ENCODE measurements at places on chromosomes 3 and 15.

GRCh38 chr3:72134989-72135451, 350.1 kb upstream of the PROK2 start:
- no peak for DNase-seq

GRCh38 chr15:41258750-41259471, 27.8 kb downstream of the CHP1 start:
- no peak for DNase-seq

- DNase-seq, result no peak
Measured at GRCh38 chr15:23686466-23687142, 501 bp downstream of the NDN start.

DNA sequence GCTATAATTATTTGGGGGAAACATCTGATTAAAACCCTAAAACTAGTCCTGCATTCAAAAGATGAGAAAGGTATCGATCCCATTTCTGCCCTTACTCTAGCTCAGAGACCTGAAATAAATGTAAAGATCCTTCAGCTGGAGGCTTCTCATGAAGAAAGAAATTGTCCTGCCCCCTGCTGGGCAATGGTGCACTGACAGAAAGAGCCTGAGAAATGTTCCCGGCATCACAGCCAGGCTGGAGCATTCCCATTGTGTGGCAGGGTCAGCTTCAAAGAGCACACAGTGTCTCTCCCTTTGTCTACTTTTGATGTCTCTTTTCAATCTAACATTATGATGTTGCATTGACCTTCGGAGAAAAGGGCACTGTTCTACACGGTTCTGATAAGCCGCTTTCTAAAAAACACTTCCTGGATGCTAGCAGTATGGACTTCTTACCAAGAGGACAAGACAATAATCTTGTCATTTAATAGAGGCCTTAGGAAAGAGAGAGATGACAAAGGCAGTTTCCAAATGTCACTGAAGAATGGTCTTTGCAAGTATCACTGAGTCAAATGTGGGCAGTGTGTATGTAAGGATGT, 287.5 kb downstream of the MAGI1 start:
- peak; percentile 14 for DNase-seq

DNA sequence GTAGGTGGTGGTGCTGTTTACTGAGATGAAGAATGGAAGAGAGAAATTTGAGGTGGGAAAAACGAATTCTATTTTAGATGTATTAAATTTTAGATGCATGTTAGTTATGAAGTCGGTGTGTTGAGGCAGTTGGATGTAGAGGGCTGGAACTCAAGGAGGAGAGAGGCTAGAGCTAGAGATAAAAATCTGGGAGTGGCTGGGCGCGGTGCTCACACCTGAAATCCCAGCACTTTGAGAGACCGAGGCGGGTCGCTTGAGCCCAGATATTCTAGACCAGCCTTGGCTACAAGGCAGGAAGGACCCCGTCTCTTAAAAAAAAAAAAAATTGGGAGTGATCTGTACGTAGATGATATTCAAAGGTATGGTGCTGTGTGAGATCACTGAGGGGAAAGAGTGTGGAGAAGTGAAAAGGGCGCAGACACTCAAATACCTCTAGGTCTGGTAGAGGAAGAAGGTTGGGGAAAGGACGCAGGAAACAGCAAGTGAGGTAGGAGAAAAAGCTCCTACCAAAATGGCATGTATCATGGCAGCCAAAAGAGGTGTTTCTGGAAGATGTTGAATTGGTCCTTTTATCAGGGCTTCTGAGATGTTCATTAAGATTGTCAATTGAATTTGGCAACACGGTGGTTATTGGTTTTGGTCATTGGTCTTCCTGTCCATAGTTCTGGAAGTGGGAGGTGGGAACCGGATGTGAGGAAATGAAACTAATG, 1.8 kb downstream of the YEATS2 start:
- no peak for DNase-seq

DNA sequence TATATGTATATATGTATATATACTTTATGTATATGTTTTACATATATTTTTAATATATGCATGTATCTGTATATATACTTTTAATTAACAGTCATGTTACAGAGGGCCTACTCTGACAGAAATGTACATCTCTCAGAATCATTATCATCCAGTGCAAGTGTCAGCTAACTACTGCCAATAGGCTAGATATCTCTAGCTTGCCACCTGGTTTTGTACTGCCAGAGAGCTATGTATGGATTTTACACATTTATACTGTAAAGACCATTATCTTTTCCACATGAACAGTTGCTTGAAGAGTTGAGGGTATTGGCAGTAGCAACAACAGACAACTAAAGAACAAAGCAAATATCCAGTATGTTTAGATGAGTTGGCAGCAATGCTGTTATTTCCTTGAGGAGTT, 99.7 kb upstream of the VGLL3 start:
- DNase-seq, result no peak

GRCh38 chr3:181716966-181717365, 5.2 kb downstream of the SOX2 start:
- DNase-seq, result no peak

DNA sequence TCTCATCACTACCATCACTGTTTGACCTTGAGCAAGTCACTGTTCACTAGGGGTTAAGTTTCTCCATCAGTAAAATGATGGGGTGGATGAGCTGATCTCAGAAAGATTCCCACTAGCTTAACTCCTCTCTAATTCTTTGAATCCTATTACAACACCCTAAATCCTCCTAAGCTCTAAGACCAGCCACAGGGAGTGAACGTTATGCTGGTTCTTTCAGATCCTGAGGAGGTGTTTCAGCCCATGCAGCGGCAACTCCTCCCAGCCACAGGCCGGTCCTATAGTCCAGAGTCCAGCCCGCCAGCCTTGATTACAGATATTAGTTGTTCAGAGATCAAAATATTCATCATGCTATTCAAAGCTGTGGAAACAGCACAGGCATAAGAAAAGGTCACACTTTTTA, 15.1 kb downstream of the MB21D2 start:
- no peak for DNase-seq

DNA sequence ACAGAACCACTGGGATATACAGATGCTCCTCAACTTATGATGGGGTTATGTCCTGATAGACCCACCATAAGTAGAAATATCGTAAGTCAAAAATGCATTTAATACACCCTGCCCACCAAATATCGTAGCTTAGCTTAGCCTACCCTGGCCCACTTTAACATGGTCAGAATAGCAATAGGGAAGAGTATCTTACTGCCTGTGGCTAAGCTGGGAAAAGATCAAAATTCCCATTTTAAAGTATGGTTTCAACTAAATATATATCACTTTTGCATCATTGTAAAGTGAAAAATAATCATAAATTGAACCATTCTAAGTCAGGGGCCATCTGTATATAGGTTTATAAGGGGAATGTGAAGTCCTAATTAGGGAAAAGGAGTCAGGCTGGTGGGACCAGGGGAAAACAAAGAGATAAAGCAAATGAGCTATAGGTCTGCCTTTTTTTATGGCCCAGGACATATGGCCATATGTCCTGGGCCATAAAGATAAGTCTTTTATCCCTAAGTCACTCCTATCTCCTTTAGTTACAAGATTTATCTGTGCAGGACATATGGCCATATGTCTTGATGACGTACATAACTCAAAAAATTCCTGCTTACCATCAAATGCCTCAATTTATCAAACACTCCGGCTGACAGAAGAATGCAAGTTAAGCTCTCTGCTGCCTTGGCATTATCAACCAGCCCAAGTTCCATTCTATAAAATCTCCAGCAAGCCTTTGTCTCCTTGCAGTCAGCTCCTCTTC, 11.2 kb downstream of the RTP3 start:
- DNase-seq, result no peak

GRCh38 chr15:64536244-64536836, 76.0 kb downstream of the ZNF609 start:
- no peak for DNase-seq

GRCh38 chr3:109184726-109185125, 48.2 kb downstream of the C3orf85 start:
- no peak for DNase-seq

GRCh38 chr15:85890620-85890980, 95.9 kb upstream of the KLHL25 start:
- DNase-seq, result no peak

DNA sequence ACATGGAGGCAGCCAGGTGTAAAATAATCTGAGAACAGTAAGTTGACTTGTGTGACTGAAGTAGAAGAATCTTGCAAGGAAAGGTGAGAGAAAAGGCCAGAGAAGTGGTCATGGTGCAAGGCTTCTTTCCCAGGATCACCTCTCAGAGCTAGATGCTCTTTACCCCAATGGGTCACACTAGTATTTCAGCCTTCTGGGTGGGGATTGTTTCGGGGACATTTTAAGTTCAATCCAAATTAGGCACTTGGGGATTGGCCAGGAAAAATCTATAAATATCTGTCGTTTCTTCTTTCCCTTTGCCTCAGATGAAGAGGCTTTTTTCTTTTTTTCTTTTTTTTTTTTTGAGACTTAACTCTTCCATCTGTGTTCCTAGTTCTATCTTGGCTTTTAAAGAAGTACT, 188.0 kb downstream of the KLHL25 start:
- DNase-seq, result no peak

GRCh38 chr15:68646156-68646555, 67.4 kb downstream of the CORO2B start:
- no peak for DNase-seq

- no peak for DNase-seq
Measured at GRCh38 chr3:147305533-147306250, 100.7 kb downstream of the ZIC4 start.

DNA sequence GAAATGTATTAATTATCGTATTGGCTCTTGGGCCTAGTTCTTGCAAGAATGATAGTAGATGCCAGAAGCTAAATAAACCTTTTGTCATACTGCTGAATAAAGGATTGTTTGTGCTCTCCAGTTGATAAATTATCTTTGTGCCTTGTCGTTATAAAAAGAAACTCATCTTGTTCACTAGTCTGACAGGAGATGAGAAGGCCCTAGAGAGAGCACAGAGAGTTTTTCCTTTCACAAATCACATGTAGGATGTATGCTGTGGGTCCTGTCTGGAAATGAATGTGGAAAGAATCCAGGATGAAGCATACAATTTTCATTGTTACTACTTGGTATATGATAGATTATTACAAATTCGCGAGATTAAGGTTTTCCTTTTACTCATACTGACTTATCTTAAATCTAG, 113.0 kb downstream of the NLGN1 start:
- DNase-seq, result no peak

- no peak for DNase-seq
Measured at GRCh38 chr3:143720381-143720780, 127.9 kb downstream of the SLC9A9 start.

GRCh38 chr15:75325922-75326321, 9.9 kb upstream of the COMMD4 start:
- no peak for DNase-seq

DNA sequence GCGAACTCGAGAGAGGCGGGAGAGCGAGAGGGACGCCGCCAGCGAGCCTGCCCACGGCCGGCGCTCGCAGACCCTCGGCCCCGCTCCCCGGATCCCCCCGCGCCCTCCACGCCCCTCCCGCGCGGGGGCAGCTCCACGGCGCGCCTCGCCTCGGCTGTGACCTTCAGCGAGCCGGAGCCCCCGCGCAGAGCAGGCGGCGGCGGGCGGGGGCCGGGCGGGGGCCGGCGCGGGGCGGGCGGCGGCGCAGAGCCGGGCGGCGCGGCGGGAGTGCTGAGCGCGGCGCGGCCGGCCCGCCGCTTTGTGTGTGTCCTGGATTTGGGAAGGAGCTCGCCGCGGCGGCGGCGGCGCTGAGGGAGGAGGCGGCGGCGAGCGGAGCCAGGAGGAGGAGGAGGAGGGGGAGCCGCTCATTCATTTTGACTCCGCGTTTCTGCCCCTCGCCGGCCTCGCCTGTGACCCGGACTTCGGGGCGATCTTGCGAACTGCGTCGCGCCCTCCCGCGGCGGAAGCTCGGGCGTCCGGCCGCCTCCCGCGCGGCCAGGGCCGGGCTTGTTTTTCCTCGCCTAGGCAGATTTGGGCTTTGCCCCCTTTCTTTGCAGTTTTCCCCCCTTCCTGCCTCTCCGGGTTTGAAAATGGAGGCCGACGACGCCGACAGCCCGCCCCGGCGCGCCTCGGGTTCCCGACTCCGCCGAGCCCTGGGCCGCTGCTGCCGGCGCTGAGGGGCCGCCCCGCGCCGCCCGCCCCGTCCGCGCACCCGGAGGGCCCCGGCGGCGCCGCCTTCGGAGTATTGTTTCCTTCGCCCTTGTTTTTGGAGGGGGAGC, 524 bp downstream of the IGF1R start:
- peak; percentile 39 for DNase-seq

DNA sequence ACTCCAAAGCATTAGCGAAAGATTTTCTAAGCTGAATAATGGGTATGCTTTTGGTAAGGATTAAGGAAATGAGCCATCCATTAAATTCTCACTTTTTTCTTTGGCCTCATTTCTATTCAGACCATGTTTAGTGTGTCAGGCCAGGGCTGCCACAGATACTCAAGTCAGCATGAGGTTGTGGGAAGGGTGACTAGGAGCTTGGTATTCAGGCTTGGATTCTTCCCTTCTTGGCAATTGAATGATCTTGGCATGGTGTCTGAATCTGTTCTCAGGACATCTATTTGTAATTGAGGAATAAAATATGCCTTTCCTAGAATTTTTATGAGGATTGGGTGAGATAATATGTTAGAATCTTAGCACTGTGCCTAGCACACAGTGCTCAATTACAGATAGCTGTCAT, 11.2 kb downstream of the CCNB2 start:
- DNase-seq, result no peak

DNA sequence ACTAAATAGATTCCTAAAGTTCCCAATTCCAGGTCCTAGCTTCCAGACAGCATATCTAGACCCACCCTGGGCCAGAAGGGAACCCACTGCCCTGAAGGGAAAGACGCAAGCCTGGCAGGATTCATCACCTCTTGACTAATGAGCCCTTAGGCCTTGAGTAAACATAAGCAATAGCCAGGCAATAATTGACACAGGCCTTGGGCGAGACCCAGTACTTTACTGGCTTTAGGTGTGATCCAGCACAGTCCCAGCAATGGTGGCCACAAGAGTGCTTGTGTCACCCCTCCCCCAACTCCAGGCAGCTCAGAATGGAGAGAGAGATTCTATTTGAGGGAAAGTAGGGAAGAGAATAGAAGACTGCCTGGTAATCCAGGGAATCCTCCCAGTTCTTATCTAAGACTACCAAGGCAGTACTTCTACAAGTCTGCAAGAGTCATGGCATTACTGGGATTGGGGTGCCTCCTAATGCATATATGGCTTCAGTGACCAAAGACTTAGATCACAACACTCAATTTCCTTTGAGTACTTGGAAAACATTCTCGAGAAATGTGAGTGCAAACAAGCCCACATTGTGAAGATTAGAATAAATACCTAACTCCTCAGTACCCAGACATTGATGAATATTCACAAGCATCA, 30.4 kb upstream of the WWTR1 start:
- no peak for DNase-seq

GRCh38 chr15:81194723-81195122, 2.0 kb upstream of the IL16 start:
- no peak for DNase-seq

GRCh38 chr15:78266806-78267205, 2.4 kb downstream of the DNAJA4 start:
- DNase-seq, result no peak

GRCh38 chr3:192188218-192188835, 539.0 kb downstream of the FGF12 start:
- no peak for DNase-seq

DNA sequence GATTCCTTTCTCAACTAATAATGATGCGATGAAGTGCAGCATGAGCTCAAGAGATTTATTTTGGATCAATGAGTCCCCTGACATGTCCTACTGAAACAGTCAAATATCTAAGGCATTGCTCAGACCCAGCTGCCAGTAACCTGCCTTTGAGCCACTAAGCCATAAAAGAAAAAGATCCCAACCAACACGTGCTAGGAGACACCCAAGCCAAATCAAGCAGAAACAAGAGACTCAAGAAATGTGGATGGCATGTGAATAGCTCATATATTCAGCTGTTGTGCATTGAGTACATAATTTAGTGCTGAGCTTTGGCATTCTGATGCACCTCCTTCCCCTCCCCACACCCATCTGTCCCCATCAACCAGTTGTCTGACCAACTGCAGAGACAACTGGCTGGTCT, 29.2 kb downstream of the GJD2 start:
- DNase-seq, result no peak

Measured in tibial nerve (tissue), 4 donors.